ENCODE measurements at places on chromosomes 1 and 21.

DNA sequence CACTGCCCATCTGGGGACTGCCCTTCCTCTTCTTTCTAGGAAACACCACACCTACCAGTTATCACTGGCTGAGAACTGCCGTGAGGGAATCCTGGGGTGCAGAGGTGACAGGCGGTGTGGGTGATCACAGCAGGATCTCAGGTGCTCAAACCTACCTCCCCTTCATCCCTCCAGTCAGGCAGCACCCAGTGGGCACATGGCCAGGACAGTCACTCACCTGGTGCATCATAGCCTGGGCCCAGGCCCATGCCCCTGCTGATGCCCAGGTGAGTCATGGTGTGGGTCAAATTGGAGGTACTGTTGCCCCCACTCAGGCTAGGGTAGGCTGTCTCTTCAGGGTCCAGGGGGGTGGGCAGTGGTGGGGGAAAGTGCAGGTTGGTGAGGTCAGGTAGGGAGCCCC, 5.3 kb upstream of the DENND4B start:
- no peak for DNase-seq

GRCh38 chr1:235809688-235810397, 56.9 kb downstream of the LYST start:
- no peak for DNase-seq

GRCh38 chr1:152084853-152085252, 4.0 kb downstream of the TCHHL1 start:
- no peak for DNase-seq

- DNase-seq = no peak
These were observed 627 bp upstream of the GNB1 start for GRCh38 chr1:1891349-1892078.

DNA sequence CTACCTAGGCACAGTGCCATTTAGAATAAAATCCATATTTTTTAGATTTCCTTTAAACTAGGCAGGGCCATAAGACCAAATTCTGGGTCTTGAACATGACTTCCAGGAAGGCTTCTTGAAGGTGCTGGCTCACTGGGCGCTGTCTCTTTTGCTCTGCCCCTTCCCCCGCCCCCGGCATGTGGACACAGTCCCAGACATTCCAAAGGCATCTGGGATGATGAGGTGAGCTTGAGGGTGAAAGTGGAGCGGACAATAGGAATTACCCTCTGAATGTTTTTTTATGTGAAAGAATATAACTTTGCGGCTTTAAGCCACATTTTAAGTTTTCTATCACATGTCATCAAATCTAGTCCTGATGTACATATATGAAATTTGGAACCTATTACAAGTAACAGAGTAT, 29.4 kb downstream of the RWDD3 start:
- no peak for DNase-seq

- DNase-seq = peak; percentile 35
These were observed 248.9 kb downstream of the PLPP3 start for GRCh38 chr1:56330391-56331026.

DNA sequence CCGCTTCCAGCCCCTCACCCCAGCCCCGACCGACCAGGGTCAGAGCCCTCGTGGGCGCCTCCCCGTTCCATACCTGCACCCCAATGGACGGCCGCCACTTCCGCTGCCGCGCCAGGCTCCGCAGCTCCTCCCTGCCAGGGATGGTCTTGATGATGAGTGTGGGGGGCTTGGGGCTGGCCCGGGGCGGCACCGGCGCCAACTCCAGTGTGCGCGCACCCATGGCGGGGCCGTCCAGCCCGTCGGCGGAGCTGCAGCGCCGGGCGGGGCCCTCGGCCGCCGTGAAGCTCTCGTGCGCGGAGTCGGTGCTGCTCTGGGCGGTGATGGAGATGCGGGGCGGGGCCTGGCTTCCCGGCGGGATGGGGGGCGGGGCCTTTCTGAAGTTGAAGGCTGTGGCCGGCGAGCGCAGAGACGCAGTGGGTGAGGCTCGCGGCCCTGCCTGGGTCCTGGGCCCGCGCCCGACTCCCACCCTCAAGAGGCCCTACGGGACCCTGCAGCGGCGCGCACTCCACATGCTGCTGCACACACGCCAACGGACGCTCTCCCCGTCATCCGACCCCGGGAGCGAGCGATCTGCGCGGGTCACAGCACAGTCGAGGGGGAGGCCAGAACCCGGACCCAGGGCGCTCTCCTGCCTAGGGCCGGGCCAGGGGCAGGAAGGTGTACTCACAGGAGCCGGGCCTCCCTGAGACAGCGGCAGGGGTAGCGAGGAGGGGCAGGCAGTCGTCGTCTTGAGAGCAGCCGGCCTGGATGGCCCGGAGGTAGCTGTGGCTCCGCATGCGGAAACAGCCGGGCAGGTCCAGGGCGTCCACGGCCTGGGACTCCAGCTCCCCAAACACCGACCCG, 26.1 kb upstream of the SMIM12 start:
- DNase-seq = no peak

GRCh38 chr1:11413986-11414391, 65.0 kb upstream of the DISP3 start:
- no peak for DNase-seq

GRCh38 chr1:162228586-162228985, 148.1 kb downstream of the SPATA46 start:
- DNase-seq = no peak

DNA sequence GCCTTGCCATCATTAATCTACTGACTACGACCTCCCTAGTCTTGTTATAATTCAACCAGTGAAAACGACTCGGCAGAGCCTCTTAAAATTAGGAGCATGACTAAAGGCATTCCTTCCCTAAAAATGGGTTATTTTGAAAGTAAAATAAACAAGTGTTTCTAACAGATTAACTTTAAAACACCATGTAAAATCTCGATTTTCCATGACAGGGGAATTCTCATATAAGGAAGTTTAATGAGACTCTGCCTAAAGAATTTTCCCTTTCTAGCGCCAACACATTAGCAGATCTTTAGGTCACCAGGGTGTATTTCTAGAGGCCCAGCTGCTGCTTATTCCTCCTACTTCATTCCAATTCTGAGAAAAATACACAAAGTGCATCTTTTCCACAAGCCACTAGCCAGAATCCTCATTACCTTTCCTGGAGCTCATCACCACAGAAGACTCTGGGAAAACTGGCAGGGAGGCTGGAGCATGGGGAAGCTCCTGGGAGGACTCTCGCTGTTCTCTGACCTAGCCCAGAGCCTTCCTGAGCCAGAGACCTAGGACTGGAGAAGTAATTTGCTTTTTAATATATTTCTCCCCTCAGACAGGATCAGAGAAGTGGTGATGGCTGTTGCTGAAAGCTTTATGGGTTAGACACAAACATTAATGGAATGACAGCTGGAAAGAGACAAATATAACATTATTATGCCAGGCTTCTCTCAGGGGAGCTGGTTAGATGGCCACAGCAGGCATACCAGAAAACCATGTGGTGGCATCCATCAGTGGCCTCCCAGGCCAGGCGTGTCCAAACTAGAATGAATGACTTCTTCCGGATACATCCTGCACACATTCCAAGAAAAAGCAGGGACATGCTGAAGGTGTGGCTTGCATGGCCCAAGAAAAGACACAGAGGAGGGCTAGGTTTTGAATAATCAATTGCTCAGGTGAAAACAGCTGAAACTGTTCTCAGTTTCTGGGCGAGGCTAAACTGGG, 63.6 kb upstream of the CTTNBP2NL start:
- DNase-seq = no peak

DNA sequence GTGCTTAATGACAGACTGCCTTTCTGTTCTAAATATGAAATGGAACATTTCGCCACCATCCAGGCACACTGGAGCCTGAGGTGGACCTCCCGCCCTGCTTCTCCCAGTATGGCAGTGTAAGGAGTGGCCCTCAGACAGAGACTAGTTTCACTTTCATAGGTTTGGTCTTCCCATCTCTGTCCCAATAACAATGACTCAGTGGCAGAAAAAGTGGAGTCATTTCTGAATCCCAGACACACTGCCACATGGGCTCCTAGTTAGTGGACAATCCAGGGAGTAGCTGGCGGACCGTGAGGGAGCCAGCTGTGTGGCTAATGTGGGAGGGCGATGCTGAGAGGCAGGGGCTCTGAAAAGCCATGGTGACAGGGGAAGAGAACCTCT, 95.6 kb upstream of the TSPAN2 start:
- DNase-seq = no peak

DNA sequence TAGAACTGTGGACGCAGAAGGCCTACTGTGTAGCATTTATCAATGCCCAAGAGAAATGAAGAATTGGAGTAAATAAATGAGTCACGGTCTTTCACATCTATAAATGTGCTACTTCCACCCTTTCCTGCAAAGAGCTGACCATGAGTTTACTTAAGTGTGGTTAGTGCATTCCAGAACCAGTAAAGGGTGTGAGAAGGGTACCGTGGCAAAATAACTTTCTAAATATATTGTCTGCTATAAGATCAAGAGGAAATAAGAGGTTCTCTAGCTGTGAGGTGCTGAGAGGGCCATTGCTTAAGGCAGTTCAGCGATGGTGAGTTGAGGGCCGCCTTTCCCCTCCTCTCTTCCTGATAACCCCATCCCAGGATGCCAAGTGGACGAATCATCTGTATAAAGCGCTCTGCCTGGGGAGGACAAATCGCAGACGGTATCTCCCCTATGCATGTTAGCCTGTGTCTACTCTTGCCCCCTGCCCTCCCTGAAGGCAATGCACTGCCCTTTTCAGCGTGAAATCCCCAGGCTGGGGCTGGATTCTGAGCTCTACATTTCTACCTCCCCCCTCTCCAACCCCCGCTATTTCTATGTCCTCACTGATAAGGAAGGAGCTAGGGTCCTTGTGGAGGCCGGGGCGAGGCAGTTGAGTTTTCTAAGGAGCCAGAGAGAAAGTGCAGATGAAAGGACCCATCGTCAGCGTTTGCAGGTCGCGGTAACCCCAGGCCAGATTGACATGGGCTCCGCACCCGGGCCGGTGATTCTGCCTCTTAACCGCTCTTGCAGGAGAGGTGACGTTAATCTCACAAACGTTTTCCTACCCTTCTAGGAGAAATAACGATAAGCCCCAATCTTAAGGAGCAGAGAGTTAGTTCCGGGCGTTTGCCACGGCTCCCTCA, 1.5 kb upstream of the NCAM2 start:
- DNase-seq = peak; percentile 38

DNA sequence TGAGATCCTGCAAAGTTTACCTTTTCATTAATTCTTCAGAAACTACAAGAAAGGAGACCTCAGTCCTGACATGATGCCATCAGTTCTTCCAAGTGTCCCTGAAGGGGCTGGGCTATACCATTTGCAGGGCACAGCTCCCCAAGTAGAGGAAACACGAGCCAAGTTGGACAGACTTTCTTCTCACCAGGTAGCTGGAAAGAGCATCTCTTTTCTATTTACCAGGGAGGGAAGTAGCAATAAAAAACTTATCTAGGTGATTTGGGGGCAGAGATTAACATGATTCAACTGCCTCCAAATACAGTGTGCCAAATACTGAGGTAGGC, 103.9 kb upstream of the KCND3 start:
- no peak for DNase-seq

GRCh38 chr1:229162825-229163515, 107.9 kb upstream of the RAB4A start:
- DNase-seq = no peak

DNA sequence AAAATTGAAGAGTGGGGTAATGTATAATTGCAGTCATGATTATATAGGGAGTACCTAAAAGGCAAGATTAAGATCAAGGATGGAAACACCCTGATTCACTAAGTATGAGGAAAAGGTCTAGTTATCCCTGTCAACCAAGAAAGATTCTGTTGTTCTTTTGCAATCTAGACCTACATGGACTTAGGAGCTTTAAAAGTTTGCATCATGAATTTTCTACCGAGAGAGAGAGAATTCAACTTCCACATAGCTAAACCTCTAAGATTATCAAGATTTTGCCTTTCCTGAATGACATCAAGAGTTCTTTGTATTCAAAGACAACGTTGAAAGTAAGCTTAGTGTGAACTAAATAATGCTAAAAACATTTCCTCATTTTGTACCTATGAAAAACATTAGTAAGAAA, 78.8 kb upstream of the RBM34 start:
- no peak for DNase-seq

DNA sequence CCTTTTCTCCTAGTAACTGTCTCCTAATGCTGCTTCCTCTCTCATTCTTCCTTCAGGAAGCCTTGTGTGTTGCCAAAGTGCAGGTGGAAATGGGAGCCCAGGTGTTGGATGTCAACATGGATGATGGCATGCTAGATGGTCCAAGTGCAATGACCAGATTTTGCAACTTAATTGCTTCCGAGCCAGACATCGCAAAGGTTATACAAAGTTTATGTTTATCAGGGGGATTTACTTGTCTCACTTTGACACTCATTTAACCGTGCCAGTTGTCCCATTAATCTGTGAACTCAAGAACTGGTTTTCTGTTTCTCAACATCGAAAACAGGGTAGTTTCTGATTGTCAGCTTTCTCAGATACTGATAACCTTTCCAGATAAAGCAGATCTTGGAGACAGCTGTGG, 40.4 kb downstream of the MTR start:
- DNase-seq = no peak

DNA sequence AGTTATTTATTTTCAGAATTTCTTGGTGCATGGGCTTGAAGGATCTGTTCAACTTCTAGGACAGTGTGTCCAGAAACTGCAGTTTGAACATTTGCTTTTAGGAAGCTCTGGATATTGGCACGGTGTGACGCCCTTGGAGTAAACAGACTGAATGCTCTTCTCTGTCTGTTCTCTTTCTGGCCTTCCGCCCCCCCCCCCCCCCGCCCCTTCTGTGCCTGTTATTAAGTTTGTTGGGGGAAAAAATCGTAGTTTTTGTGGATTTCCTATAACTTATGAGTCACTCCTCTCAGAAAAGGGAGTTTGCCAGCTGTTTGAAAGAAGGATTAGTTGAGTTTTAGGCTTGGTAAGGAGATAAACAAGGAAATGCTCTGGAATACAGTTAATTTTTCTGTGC, 1.2 kb downstream of the KCTD3 start:
- no peak for DNase-seq

- no peak for DNase-seq
These were observed 18.7 kb upstream of the F5 start for GRCh38 chr1:169604781-169605560.

DNA sequence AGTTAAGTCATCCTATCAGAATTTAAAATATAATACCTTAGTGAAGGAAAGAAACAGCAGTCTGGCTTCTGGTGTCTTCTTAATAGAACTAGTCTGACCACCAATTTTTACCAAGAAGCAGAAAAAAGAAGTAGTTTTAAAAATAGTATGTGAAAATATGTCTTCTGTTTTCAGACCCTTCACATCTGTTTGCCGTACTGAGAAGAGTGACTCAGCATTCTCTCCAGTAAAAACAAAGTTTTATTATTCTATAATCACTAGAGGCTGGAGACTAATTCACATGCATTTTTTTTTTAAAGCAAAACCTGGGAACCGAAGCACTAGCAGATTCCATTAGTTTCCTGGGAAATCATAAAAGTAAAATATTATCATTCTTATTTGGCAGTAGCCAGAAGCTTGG, 163.8 kb downstream of the COL24A1 start:
- peak; percentile 22 for DNase-seq
